H9 (cell line): ENCODE measurements at places on chromosomes 6 and 20. TPM values are rescaled to one million over a fixed set of nuclear protein-coding genes. Genes with fewer than 3 reads are reported as not detected.

Gene ADTRP
- not detected in 2 replicates for total RNA-seq

Gene RPL7L1
- total RNA-seq, result 126 and 130 TPM in 2 replicates

Gene PCIF1
- 26.6 and 26.8 TPM in 2 replicates for total RNA-seq

Gene SLC22A7
- not detected in 2 replicates for total RNA-seq

Gene RRBP1
- 89.8 and 97.8 TPM in 2 replicates for total RNA-seq

Gene FAM83C
- not detected in 2 replicates for total RNA-seq

Gene FRK
- total RNA-seq, result 0.09 and 0.15 TPM in 2 replicates

DNA sequence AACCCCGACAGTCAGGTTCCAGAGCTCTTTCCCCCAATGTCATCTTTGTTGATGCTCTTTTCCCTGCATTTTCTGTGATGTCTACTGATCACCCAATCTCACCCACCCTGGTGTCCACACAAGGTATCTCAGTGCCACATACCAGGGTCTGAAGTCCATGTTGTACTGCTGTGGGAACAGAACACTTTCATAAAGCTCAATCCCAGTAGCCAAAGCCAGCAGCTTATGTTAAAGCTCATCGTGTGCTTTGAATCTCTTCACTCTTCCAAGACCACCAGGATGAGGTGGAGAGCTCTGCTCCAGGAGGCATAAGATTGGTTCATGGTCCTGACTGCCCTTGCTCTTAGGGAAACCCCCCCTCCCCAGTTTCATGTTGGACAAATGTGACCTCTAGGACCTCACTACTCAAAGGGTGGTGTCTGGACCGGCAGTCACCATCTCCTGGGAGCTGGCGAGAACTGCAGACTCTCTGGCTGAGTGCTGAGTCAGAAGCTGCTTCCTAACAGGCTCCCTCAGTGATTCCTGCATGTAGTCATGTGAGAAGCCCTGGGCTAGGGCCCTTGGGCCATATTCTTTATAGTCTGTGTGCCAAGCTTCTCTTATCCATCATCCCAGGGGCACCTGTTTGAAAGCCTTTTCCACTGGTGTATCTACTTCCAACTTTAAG is 13.4 kb upstream of the CPNE5 start:
- no peak overlapping the region for H3K27ac ChIP-seq
- H3K27me3 ChIP-seq, result no peaks in the 10 kb centered on the region
- H3K4me3 ChIP-seq, result no peak overlapping the region
- no peaks in the 10 kb centered on the region; the same call in 1 of the 2 replicates for H3K4me1 ChIP-seq
- DNase-seq, result no peak

- no peak overlapping the region for H3K27ac ChIP-seq
- no peaks in the 10 kb centered on the region for H3K4me1 ChIP-seq
- no peaks in the 10 kb centered on the region for H3K27me3 ChIP-seq
Observed at GRCh38 chr6:109861946-109862345, 116.2 kb upstream of the GPR6 start.

DNA sequence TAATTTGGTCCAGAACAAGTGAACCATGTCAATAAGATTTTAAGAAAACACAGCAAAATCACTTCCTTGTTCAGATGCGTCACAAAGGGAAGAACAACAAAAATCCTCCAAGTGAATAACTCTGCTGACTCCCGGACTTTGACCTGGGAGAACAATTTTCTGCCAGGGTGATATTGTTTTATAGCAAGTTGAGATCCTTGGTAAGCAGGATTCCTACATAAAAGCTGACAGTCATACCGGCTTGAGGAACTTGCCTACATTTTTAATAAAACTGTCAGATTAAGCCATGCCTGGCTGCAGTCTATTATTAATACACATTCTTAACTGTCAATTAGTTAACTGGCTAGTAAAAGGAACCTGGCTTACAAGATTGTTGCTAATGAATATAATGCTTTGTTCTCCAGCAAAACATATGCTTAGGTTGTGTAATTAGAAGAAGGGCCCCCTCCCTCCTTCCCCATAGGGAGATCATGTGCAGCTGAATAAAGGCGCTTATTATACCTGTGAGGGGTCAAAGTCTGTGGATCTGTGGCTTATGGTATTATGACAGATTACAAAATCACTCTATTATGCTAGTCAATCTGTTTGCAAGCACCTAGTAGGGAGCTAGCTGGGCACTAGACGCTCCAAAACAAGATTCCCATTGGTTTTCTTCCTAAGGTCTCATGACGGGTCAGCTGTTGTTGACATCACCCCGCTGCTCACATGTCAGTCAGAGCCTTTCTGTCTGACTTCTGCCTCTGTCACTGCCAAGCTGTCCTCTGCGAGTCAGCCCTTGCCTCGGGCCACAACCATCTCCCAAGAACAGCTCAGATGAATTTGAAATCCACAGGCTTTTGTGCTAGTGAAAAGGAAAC is 44.6 kb upstream of the SEC63 start:
- H3K27me3 ChIP-seq, result no peaks in the 10 kb centered on the region
- H3K4me3 ChIP-seq, result no peak overlapping the region
- no peak overlapping the region for H3K27ac ChIP-seq
- H3K4me1 ChIP-seq, result no peaks in the 10 kb centered on the region

GRCh38 chr6:22432060-22432459 is 135.2 kb upstream of the PRL start:
- no peak overlapping the region for H3K27ac ChIP-seq
- no peaks in the 10 kb centered on the region for H3K27me3 ChIP-seq
- no peaks in the 10 kb centered on the region for H3K36me3 ChIP-seq
- H3K4me1 ChIP-seq, result no peaks in the 10 kb centered on the region
- no peak for DNase-seq
- no peak overlapping the region for H3K4me3 ChIP-seq

- H3K27me3 ChIP-seq, result no peaks in the 10 kb centered on the region
- DNase-seq, result no peak
- no peaks in the 10 kb centered on the region for H3K36me3 ChIP-seq
Observed at GRCh38 chr6:157285422-157285779, 37.9 kb downstream of the TMEM242 start.

DNA sequence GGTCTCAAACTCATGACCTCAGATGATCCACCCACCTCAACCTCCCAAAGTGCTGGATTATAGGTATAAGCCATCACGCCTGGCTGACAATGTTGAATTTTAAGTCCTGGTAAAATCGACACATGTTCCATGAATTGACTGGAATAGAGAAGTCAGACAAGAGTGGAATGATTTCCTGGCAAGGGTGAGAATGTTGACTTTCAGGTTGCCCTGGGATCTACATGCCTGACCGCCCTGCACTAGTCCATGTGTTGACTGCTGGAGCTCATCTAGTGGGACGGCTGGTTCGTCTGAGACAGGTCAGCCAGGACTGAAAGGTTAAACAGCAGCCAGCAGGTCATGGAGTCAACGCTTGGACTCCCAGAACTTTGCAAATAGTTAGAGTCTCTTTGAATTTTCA is 88.8 kb downstream of the SASH1 start:
- H3K4me3 ChIP-seq, result no peak overlapping the region
- H3K27ac ChIP-seq, result no peak overlapping the region
- no peaks in the 10 kb centered on the region for H3K36me3 ChIP-seq
- H3K27me3 ChIP-seq, result no peaks in the 10 kb centered on the region
- DNase-seq, result no peak

DNA sequence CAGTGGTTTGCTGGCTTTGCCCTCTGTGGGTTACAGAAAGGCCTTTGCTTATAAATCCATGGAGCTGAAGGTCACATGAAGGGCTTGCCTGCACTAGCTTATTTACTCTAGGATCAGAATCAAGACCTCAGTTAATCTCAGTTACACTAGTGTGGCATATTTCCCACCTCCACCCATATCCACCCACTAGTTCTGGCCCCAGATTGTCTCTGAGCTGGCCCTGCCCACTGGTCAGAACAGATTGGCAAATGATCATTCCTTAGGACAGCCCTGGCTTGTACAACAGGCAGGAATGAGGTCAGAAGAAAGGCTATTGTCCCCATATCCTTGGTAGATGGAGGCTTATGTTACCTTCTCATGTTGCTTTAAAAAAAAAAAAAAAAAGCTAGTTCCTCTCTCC is 33.3 kb upstream of the SASH1 start:
- H3K27ac ChIP-seq, result no peak overlapping the region
- no peaks in the 10 kb centered on the region for H3K27me3 ChIP-seq
- H3K4me3 ChIP-seq, result no peak overlapping the region
- H3K4me1 ChIP-seq, result no peaks in the 10 kb centered on the region; the same call in 1 of the 2 replicates
- no peaks in the 10 kb centered on the region for H3K36me3 ChIP-seq

DNA sequence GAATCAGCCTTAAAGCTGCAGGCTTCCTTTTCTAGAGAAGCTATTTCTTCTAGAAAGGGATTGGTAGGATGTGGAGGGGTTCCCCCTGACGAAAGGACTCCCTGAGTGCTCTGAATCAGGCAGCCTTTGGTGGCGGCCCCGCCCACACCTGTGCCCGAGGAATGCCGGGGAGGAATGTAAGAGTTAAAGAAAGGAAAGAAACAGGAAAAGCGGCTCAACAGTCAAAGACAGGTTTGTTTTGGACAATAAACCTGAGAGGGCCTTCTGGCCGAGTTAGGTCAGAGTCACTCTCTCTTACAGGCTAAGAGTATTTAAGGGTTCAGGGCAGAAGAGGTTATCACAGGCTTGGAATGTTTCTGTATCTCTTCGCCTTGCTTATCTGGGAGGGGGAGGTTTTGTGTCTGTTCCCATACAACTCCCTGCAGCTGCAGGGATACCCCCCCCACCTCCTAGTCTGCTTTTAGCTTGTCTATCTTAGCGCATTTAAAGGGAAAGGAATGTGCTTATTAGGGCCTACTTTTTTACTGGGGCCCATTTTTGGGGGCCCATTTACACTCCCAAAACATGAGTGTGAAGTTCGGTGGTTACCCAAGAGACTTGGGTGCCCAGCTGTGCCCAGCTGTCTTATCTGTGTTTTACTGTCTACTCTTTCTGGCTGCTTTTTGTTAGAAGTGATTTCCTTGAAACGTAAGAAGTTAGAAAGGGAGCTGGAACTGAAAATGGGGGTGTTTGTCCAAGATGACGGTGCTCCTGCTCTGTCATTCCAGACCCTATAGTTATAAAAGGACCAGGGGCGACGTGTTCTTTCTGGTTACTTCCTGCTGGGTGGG is 32.8 kb downstream of the DYNLT1 start:
- peak; percentile 88 for DNase-seq
- H3K4me1 ChIP-seq, result peaks cover 8% of the 10 kb centered on the region; the same call in 1 of the 2 replicates
- peak overlapping the region; percentile 66 for H3K27ac ChIP-seq
- no peak overlapping the region; the same call in 2 of the 3 replicates for H3K4me3 ChIP-seq
- H3K36me3 ChIP-seq, result peaks cover 42% of the 10 kb centered on the region
- no peaks in the 10 kb centered on the region for H3K27me3 ChIP-seq

DNA sequence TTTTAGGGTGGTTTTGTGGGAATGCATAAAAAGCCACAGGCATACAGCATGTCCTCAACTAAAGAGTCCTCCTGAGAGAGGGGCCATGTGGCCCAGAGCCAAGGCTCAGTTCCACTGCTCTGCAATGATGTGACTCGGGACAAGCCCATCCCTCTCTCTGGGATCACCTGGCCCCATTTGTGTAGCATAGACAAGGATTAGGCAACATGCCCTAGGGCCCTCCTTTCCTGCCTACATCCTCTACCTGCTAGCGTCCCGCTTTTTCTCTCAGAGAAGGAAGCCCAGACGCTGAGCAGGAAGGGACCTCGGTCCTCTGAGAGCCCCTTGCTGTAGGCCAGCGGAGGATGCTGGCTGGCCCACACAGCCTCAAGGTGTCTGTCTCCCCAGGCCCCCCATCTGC is 8.8 kb downstream of the TGM2 start:
- H3K27me3 ChIP-seq, result no peaks in the 10 kb centered on the region
- H3K36me3 ChIP-seq, result no peaks in the 10 kb centered on the region
- no peak overlapping the region for H3K27ac ChIP-seq
- DNase-seq, result no peak

- no peak overlapping the region for H3K27ac ChIP-seq
- H3K4me1 ChIP-seq, result peaks cover 7% of the 10 kb centered on the region; the same call in 1 of the 2 replicates
- H3K36me3 ChIP-seq, result no peaks in the 10 kb centered on the region
- H3K4me3 ChIP-seq, result no peak overlapping the region; the same call in 2 of the 3 replicates
Observed at GRCh38 chr20:53872081-53872541, 198.3 kb downstream of the BCAS1 start.

GRCh38 chr20:46351357-46352058 is 43.2 kb upstream of the CDH22 start:
- no peaks in the 10 kb centered on the region for H3K27me3 ChIP-seq
- H3K27ac ChIP-seq, result no peak overlapping the region
- H3K36me3 ChIP-seq, result peaks cover 53% of the 10 kb centered on the region
- no peaks in the 10 kb centered on the region; the same call in 1 of the 2 replicates for H3K4me1 ChIP-seq
- peak overlapping the region; percentile 12; the same call in 1 of the 3 replicates for H3K4me3 ChIP-seq
- no peak for DNase-seq

GRCh38 chr6:150738092-150738629 is 127.3 kb upstream of the MTHFD1L start:
- no peak overlapping the region for H3K27ac ChIP-seq
- no peaks in the 10 kb centered on the region for H3K4me1 ChIP-seq
- H3K4me3 ChIP-seq, result no peak overlapping the region
- H3K36me3 ChIP-seq, result no peaks in the 10 kb centered on the region
- no peak for DNase-seq

DNA sequence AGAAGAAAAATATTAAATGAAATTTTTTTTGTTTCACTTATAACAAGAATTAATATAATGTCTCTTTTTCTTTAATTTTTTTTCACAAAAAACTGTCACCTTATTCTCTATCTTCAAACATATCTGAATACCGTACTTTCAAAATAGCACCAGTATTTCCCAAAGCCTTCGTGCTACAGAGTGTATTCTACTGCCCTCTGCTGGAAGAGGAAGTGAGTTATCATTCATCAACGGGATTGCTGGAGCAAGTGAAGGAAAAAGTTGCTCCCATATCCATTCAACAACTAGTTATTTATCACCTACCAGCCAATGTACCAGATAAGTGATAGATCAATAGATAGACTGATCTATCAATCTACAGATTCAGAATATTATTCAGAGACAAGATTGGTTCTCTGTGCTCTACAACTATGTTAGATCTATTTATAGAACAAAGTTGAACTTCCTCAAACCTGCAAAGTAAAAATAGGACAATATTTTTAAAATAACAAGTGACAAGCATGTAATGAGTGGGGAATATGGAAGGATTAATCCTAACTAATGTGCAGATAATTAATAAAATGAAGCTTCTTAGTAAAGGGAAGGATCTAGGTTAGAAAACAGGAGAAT is 26.7 kb upstream of the TFAP2B start:
- H3K27ac ChIP-seq, result no peak overlapping the region
- DNase-seq, result no peak
- H3K4me1 ChIP-seq, result no peaks in the 10 kb centered on the region
- no peaks in the 10 kb centered on the region for H3K36me3 ChIP-seq

DNA sequence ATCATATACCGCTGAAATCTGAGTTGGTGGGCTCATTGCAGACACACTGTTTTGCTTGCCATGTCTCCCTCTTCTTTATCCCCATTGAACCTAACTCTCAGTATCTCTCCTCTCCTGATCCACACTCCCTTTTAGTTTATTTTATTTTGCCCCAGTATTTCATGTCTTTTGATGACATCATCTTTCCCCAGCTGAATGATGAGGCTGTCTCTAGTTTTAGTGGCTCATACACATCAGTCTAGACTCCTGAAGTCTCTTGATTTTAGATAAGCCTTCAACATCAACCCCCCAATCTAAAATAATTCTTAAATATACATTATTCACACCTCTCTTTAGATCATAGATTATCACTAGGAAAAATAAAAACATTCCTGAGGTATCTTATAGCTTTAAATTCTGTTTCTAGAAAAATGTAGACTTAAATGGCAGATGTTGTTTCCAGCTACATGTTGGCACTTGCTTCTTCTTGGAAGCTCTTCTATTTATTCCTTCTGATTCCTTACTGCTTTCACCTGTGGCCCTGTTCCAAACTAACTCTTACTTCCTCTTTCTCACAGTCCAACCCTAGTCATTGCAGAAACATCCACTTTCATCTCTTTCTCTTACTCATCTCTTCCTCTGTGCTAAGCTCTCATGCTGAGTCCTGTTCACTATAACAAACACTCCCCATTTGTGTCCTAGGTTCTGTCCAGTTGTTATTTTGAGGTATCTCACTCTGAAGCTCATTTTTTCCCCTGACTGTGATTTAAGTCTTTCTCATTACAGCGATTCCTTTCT is 191.9 kb upstream of the SLC35B3 start:
- H3K27me3 ChIP-seq, result no peaks in the 10 kb centered on the region
- no peaks in the 10 kb centered on the region for H3K4me1 ChIP-seq
- H3K27ac ChIP-seq, result no peak overlapping the region
- H3K4me3 ChIP-seq, result no peak overlapping the region
